ENCODE measurements at places on chromosomes 1 and 21.

- DNase-seq = no peak
These were observed 3.3 kb upstream of the DBT start for GRCh38 chr1:100252901-100253300.

GRCh38 chr1:182415789-182416188 lies 15.3 kb upstream of the TEDDM1 start:
- no peak for DNase-seq

DNA sequence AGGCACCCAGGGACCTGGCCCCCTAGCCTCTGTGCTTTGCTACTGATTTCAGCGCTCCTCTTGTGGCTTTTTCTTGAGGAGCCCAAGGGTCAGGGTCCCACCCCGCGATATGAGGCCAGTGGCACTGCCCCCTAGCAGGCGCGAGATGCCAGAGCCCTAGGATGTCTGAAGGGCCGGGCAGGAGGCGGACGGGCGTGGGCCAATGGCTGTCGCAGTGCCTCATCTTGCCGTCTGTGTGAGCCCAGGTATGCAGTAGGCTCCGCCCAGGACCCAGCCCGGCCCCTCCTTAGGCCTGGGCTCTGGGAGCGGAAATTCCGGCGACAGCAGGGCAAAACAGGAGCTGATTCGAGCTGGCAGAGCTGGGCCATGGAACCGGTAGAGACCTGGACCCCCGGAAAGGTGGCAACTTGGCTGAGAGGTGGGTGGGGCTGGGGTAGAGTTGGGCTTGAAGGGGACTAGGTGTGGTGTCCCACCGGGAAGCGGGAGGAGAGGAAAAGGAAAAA lies at the start of gene CNKSR1:
Gene CNKSR1 (plus strand): TSS at position 310 of the 503 bp plus-strand sequence. CDS start 57 bp downstream, at position 367.
- no peak for DNase-seq

GRCh38 chr1:32104127-32104526 lies 3.7 kb upstream of the KPNA6 start:
- DNase-seq = no peak

GRCh38 chr1:213830371-213830770 lies 157.4 kb upstream of the PROX1 start:
- no peak for DNase-seq

DNA sequence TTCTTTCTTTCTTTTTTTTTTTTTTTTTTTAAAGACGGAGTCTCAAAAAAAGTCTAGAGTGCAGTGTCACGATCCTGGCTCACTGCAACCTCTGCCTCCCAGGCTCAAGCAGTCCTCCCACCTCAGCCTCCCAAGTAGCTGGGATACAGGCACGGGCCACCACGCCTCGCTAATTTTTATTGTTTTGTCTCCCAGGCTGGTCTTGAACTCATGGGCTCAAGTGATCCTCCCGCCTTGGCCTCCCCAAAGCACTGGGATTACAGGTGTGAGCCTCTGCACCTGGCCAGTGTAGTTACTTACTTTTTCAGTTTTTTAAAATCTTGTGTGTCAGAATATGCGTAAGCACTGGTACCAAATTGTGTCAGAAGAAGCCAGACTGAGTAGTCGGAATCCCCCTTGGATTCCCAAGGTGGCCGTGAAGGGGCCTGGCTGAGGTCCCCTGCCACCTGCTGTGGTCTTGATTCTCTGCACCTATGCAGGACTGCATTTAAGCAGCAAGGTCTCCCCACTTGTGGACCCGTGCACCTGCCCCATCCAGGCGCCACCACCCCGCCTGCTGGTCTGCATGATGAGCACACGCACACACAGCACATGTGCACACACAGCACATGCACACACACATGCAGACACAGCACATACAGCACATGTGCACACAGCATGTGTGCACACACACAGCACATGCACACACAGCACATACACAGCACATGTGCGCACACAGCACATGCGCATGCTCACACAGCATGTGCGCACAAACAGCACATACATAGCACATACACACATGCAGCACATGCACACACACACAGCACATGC lies 47.5 kb downstream of the PCNT start:
- no peak for DNase-seq

GRCh38 chr1:205593967-205594366 lies 37.8 kb downstream of the ELK4 start:
- DNase-seq = no peak

DNA sequence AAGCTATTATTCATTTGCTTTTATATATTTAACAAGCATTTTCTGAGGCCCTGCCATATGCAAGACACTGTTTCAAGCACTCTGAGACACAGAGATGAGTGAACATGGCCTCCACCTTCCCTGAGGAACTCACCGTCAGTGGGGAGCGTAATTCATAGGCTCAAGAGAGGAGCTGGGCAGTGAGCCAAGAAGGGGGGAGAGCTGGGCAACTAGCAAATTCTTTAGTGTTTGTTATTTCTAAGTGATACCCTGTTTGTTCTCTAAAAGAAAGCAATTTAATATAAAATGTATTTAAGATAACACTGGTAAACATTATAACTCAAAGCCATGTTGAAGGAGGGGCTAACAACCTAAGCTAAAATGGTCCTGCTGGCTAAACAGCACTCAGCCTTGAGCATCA lies 119.2 kb upstream of the NGF start:
- DNase-seq = no peak
